ENCODE measurements at places on chromosomes 1 and 21.

- no peak for DNase-seq
These were observed 254.8 kb downstream of the LTN1 start for GRCh38 chr21:28737674-28738419.

DNA sequence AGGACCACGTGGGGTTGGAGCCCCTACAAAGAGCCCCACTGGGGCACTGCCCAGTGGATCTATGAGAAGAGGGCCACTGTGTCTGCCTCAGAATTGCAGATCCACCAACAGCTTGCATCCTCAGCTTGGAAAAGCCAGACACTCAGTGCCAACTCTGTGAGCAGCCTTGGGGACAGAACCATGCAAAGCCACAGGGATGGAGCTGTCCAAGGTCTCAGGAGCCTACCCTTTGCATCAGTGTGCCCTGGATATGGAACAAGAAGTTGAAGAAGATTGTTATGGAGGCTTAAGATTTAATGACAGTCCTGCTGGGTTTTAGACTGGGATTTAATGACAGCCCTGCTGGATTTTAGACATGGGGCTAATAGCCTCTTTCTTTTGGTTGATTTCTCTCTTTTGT is 1670.9 kb downstream of the PLA2G4A start:
- DNase-seq = no peak

GRCh38 chr21:29347274-29347681 is 48.6 kb downstream of the BACH1 start:
- DNase-seq = no peak

- no peak for DNase-seq
These were observed 127.7 kb downstream of the TGFB2 start for GRCh38 chr1:218472885-218473284.

DNA sequence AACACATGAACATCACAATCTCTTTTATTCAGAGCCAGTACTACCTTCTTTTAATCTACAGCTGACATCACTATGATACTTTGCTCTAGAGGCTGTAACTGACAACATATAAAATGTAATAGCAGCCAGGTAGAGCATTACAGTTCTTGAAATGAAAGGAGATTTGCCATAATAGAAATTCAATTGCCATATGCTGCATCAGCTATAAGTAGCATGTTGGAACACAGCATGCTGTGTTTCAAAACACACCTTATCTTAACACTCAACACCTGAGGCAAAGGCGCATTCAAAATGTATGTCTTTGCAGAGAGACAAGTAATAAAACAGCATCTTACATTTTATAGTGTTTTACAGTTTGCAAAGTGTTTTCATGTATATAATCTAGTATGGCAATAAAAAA is 24.0 kb upstream of the KRTAP21-1 start:
- DNase-seq = no peak

DNA sequence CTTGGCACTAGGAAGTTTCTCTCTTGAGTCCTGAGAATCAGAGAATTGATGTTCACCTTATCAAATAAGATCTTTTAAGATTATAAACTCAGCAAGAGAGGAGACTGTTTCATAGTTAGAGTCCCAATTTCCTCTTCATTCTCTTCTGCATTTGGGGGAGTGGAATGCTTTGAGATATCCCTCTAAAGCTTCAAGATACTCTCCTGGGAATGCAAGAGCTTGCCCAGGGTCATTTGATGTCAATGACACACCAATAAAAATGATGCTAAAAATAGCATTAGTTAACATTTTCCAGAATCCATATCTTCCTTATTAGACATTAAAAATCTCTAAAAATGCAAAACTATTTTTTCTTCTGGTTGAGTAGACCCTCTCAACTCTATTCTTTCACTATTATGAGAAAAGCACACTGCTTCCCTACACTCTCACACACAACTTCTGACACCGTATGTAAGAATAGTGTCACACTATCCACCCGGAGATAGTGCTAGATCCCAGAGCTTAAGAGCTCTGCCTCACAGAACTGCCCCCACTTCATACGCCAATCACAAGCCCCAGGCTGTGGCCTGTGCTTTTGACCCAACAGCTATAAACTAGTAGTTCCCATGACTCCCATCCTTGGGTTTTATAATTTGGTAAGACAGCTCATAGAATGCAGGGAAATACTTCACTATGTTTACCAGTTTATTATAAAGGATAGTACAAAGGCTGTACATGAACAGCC is 399.9 kb upstream of the RUNX1 start:
- no peak for DNase-seq

DNA sequence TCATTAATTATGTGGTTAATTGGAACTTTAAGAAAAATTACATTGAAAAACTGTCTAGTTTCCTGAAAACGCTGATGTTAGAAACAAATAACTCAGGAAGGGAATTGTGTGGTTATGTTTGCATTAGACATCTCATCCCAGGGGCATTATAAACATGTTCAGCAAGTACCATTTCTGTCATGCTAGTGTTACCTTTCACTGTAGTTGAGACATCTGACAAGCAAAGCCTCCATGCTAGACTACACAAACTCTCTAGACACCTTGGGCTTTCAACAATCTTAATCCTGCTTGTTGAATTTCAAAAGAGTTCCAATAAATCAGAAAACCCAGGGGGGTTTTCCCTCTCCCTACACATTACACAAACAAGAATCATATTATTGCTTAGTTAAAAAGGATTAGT is 536.8 kb downstream of the KCNT2 start:
- DNase-seq = no peak

- DNase-seq = no peak
These were observed 382.3 kb upstream of the ADGRL4 start for GRCh38 chr1:79388694-79389361.

- no peak for DNase-seq
These were observed 23.9 kb upstream of the SLC1A7 start for GRCh38 chr1:53166366-53166765.

DNA sequence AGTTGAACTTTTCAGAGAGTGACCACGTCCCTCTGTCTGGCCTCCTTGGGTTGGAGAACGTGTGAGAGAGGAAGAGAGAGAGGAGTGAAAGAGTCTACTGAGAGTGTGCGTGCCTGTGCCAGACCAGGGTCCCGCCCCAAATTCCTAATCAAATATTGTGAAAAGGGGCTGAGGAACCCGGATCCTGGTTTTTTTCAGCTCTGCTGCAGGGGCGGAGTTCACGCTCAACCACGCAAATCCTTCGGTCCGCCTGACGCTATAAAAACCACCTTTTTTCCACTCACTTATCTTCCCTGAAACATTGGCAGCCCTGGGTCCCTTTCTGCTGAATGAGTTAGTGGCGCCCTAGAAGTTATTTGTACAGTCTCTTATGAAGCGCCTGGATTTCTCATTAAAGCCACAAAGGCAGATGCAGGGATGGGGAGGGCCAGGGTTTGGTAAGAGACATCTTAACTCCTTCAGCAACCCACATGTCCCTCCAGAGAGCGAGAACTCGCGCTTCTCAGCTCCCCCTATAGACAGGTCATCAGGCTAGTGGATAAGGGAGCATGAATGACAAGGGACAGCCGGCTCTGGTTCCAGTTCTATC is at the start of gene FMOD:
TSS of gene FMOD (minus strand) at position 86 of the 589 bp plus-strand sequence. CDS start 2,852 bp downstream, outside the sequence.
- DNase-seq = no peak

DNA sequence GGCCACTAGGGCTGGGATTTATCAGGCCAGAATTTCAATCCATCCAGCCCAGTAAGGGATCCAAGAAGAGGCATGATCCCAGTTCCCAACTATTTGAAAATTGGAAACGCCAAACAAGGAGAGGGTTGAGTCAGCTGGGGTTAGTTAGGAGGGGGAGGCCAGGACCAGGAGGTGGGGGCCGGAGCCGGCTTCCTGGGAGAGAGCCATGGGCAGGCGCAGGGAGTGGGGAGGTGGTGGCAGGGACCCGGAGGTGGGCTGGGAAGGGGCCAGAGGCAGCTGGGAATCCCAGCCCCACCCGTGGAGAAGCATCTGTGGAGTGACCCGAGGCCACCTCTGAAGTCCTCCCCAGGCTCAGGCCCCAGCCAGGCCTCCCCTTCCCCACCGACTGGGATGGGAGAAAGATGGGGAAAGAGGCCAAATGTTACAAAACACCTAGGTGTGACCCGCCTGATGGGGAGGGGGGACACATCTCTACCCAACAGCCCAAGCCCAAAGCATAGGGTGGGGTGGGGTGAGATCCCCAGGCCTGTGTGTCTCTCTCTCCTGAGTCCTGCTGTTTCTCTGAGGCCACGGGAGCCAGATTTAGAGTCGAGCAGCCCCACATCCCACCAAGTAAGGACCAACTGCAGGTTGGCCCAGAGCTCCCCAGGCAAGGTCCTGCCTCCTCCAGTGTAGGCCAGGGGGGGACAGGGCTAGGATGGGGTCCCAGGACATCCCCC is 10.1 kb downstream of the HSPG2 start:
- DNase-seq = no peak

DNA sequence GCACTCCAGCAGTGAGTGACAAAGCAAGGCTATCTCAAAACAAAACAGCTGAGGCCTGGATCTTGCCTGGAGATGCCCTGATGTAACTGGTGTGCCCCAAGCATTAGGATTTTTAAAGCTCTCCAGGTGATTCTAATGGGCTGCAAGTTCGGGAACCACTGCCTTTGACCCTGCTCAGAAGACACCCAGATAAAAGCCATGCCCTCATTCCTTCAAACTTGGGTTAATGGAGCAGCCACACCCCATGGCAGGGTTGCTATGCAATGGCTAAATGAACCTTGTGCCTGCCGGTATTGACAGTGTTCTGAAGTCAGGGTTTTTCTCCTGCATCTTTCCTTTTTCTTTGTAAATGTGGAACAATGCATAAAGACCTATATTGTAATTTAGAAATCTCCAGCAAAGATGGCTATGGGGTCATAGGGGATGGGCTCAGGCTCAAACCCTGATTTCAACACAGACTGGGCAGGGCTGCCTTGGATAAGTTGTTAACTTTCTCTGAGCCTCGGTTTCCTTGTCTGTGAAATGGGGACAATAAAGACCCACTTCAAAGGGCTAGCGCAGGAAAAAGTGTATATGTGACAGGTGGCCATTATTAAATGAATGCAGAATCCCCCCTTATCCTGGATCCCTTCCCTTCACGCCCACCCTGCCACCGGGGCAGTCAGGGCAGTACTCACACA is 453 bp downstream of the TFF3 start:
- no peak for DNase-seq

DNA sequence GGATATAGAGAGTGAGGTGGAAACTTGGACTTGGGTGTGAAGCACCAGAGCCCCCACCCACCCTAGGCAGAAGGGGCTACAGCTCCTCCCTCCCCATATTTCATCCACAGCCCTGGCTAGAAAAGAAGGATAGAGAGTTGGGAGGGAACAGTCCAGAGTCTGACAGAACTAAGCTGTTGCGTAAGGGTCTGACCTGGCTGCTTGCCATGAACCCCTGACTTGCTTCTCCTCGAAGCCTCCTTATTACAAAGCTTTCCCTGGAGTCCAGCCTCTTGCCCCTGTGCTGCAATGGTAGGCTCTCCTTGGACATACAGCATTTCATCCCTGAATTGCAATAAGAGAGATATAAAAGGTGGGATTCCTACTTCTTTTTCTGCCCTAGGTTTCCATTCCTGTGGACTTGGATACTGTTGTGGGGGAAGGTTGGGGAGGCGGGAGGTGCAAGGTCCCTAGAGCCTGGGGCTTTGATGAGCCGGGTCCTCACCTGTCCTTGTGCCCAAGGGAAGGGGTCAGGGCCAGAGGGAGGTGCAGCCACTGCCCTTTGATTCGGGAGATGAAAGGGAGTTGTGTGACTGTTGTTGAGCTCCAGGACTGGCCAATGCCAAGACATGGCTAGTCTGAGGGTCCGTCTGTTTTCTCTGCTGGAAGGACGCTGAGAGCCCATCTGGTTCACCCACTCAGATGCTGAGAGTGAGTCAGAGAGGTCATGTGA is 2.7 kb downstream of the RHBG start:
- DNase-seq = no peak

- DNase-seq = no peak
These were observed 99.5 kb downstream of the BCAR3 start for GRCh38 chr1:93581917-93582850.

GRCh38 chr21:44555200-44555875 is 3.3 kb downstream of the KRTAP10-3 start:
- no peak for DNase-seq

DNA sequence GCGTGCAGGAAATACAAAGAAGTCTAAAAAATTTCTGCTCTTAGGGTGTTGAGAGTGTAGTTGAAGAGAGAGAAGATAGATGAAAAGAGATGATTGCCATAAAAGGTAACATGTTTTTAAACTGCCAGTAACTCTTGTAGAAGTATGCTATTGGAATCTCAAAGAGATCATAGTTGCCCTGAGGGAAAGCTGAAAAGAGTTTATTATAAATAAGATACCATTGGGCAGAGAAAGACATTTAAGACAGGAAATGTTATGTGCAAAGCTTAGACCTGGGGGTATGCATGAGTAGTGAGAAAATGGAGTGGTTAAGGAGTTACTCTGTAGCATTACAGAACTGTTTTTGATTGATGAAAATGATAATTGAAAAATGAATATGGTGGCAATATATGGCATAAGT is 17.6 kb downstream of the GABPA start:
- DNase-seq = no peak

DNA sequence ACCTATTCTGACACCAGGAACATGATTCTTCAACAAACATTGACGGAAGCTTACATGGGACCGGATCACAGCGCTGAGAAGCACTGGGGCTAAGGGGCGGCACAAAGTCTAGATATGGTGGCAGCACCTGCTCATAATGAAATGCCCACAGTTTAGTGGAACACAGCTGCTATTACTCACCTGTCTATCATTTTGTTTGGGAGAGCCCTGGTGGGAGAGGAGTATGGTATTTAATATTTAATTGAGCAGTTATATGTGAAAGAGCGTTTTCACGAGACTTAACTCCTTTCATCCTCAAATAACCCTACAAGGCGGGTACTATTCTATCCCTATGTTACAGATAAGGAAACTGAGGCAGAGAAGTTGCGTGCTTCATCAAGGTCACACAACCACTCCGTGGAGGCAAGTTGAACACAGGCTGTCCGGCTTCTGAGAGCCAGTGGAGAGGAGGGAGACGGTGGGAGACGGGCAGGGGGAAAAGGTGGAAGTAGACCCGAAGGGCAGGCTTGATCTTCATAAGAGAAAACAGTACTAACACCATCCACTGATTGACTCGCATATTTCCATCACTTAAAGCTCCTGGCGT is 790 bp upstream of the TSNAX start:
- DNase-seq = no peak

- no peak for DNase-seq
These were observed 24.0 kb upstream of the GALNT2 start for GRCh38 chr1:230043081-230043480.

- no peak for DNase-seq
These were observed 678.4 kb upstream of the ADAMTS5 start for GRCh38 chr21:27645285-27645684.

All from T-helper 2 cell (primary cell).